GM12865 (cell line): ENCODE measurements at places on chromosomes 2 and 18.

DNA sequence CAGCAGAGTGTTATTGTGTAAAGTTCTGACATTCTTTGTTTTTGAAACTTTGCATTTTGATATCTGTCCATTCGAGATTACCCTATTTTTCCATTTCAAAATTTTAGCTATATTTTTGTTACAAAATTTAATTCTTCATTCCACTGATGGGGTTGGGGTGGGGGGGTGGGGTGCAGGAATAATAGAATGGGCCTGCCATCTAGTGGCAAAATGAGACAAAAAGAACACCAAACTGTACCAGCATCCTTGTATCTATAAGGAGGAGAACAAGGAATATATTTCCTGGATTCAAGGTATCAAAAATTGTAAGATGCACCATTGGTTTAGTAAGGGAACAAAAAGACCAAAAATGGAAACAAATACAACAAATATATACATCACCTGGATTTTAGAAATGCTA, 27.9 kb upstream of the TTR start:
- no peak for DNase-seq

DNA sequence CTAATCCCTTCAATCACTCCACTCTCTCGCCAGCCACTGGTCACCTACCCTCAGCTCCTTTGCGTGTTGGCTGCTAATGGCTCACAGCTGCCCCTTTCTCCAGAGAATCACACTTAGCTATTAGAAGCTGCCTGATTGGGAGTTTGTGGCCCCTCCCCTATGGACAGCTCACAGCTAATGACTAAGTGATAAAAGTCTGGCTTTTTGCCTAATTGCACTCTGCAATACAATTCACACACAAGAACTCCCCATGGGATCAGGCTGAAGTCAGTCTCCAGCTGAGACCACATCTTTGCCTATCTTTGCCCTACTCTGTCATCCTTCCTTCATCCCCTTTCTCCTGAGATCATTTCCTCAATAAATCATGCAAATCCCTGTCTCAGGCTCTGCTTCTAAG, 701.9 kb upstream of the RAB6C start:
- no peak for DNase-seq

DNA sequence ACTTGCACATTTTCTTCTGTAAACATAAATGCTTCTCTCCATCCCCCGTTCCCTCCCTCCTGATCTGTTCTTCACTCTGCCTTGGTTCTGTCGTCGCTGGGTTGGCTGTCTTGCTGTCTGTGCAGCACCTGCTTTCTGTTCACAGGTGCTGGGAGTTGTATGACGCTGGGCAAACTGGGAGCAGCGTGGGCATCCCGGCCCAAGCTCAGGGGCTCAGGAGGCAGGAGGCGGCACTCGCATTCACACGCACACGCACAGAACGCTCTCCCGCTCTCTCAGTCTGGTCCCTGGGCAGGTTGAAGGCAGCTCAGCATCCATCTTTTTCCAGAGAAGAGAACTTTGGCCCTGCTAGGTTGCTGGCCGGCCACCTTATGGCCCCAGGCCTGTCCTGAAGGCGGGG, 55.7 kb downstream of the GBX2 start:
- DNase-seq: no peak

DNA sequence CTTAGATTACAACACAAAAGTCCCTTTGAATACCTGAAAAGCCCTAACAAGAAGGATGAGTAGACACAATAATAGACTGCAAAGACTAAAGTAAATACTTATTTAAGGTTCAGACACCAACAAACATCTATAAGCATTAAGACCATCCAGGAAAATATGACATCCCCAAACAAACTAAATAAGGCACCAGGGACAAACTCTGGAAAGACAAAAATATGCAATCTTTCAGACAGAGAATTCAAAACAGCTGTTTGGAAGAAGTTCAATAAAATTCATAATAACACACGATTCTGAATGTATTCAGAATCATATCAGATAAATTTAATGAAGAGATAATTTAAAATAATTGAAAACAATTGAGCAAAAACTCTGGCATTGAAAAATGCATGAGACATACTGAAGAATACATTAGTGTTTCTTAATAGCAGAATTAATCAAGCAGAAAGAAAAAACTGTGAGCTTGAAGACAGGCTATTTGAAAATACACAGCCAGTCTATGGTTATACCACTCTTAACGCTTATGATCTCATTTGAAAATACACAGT, 1388.8 kb downstream of the DSC3 start:
- DNase-seq: no peak

GRCh38 chr2:199861132-199861774, 10.3 kb upstream of the FTCDNL1 start:
- peak; percentile 16 for DNase-seq

DNA sequence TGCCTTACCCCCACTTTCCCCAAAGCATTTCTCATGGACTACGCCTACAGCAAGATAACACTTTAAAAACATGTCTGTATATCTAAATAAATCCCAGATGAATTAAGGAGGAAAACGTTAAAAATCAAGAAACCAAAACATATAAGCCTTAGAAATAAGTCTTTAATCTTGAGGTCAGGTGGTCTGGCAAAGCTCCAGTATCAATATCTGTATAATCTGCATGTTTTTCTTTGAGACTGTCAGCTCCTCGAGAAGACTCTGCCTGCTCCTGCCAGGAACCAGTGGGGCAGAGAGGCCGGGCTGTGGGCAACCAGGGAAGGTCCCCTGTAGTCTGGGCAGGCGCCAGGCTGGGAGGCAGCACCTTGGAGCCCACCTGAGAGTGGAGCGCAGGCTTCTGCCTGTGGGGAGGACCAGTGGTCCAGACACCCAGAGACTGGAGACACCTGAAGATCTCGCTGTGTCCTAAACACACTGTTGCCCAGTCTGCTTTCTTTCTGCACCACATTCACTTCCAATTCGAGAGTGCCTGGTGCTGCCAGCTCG, 291.0 kb upstream of the SOX11 start:
- DNase-seq: no peak

- no peak for DNase-seq
These were observed 1045.5 kb upstream of the NXPH2 start for GRCh38 chr2:139825726-139826125.

GRCh38 chr2:222595581-222595980, 60.3 kb downstream of the FARSB start:
- no peak for DNase-seq

DNA sequence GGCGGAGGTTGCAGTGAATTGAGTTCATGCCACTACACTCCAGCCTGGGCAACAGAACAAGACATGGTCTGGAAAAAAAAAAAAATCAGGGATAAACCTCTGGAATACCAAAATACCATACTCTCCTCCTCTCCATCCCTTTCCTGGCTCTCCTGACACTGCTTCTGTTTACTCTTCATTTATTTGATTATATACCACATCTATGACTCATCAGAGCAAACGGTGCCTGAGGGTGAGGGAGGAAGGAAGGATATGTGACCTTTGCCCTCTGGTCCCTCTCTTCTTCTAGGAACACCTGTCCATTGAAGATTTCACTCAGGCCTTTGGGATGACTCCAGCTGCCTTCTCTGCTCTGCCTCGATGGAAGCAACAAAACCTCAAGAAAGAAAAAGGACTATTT, 30.0 kb downstream of the VIL1 start:
- DNase-seq: no peak

DNA sequence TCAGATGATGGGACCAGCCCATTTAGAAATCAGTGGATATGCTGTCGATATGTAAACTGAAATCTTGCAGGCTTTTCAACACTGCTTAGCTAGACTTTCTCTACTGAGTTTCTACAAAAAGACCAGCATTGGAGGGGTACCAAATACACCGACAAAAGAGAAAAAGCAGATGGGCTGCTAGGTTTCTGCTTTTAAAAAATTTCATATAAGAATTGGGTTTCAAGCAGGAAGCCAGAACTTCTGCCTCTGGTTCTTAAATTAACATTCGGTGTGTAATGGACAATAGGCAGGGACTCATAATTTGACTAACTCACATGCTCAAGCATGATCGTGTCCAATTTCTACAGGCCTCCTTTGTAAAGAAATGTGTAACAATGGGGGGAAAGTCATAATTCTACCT, 3.1 kb downstream of the ARL4C start:
- no peak for DNase-seq

DNA sequence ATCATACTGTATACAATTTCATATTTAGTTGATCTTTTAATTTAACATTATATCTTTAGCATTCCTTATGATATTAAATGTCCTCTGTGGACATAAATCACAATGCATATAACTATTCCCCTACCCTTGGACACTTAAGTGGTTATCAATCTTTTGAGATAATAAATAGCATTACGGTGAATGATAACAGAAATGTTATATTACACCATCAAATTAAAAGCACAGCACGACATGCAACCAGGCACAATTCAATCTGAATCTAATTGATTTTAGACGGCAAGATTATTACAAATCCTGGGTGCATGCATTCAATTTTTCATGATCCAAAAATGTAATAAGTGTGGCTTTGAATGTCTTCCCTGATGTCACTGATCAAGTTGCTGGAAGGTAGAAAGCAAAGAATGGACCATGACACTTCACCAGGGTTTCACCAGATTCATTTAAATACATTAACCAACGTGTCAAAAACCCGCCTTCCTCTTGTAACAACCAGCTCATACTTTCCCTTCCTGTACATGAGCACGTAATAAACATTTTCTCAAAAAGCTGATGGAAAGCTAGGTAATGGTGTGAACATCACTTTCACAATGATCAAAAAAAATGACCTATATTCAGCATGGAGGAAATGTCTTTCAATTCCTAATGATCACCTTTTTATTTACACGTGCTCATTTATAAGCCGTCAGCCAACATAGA, 513.7 kb upstream of the ID2 start:
- DNase-seq: peak; percentile 15

DNA sequence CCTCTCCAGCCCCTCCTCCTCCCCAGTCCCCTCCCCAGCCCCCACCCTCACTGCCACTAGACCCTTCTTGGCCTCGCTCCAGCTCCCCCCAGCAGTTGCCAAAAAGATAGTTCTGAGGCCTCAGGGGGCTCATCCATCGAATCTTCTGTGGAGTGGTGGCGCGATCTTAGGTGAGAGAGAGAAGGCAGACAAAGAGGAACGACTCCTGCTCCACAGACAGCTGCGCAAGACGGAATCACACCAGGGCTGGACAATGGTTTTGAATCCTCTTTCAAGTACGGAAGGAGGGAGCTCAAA, 68.1 kb downstream of the LAMA3 start:
- no peak for DNase-seq

- no peak for DNase-seq
These were observed 8.6 kb downstream of the ALPI start for GRCh38 chr2:232464544-232464885.

GRCh38 chr2:154267983-154268382, 396.3 kb downstream of the GALNT13 start:
- no peak for DNase-seq

GRCh38 chr2:159076241-159076640, 107.8 kb downstream of the TANC1 start:
- DNase-seq: no peak

- no peak for DNase-seq
These were observed 87.5 kb downstream of the TCF4 start for GRCh38 chr18:55500316-55501086.

DNA sequence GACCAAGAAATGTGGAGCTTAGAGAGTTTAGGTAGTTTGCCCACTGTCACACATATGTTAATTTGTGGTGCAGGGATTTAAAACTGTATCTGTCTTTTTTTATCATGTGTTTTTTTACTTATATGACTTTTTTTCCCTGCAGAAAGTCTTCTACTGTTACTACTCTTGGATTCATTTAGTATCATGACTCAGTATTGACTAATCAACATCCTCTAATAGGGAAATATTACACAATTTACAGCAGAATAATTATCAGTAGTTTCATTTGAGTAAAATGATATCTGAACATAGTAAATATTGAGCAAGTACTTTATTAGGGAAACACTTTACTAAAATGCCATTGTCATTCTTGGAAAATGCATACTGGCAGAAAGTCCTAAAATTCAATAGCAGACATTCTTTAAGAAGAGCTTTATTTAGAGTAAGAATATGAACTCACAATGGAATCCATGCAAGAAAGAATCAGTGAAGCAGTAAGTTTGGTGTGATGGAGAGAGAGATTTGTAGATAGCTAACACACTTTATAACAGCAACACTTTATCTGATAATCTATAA, 425.9 kb upstream of the SLC8A1 start:
- DNase-seq: no peak

DNA sequence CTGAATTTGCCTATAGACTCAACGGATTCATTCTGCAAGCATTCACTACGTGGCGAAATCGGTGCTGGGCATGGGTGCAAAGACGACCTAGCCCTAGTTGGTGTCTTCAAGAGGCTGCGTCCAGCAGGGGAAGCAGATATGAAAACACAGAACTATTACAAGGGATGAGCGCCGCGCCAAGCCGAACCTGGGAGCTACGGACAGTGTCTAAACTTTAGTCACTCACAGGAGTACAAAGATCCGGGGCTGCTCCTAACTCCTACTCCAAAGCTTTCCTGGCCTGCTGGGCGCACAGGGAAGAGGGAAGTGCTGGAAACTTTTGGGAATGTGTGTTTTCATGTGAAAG, 732 bp upstream of the ANXA4 start:
- DNase-seq: peak; percentile 79

GRCh38 chr2:235951982-235952381, 216.2 kb downstream of the GBX2 start:
- DNase-seq: no peak

DNA sequence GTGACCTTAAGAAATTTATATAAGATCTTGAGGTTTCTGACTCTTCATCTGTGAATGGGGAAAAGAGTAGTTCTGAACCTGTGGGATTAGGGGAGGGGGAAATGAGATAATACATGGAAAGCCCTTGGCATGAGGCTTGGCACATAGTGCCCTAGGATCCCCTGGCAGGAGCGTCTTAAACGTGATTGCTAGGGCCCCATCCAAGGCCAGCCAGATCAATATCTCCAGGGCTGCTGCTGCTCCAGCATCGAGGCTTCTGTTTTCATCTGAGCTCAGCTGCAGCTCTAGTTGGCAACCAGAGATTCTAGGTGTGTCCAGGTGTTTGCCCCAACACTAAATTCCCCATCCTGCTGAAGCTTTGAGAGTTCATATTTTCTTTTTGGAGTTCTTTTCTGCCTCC, 71.0 kb downstream of the IL1R2 start:
- no peak for DNase-seq

- peak; percentile 25 for DNase-seq
These were observed 6.3 kb downstream of the YES1 start for GRCh38 chr18:805755-806110.

DNA sequence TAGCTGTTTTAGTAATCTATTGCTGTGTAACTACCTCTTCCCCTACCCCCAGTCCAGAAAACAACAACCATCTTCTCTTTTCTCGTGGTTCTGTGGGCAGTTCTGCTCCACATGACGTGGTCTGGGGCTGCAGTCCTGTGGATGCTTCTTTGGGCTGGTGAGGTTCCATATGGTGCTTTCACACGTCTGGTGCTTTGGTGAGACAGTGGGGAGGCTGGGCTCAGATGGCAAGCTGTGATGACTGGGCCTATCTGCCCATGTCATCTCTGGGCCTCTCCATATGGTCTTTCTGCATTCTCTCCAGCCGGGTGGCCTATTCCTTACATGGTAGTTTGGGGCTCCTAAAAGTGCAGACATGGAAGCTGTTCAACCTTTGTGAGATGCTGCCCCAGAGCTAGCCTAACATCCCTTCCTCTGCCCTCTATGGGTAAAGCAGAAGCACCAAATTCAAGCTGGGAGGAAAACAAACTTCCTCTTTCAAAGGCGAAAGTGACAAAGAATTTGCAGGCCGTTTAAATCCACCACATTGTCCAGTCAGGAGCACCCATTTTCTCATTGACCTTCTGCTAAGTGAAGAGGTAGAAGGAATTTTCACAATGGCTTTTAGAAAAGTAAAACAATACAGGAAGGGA, 68.3 kb upstream of the IL1R1 start:
- no peak for DNase-seq
